ENCODE measurements at places on chromosomes 3 and 15.
A peak's percentile ranks its signal among the peaks of the same experiment; 100 is the strongest.

DNA sequence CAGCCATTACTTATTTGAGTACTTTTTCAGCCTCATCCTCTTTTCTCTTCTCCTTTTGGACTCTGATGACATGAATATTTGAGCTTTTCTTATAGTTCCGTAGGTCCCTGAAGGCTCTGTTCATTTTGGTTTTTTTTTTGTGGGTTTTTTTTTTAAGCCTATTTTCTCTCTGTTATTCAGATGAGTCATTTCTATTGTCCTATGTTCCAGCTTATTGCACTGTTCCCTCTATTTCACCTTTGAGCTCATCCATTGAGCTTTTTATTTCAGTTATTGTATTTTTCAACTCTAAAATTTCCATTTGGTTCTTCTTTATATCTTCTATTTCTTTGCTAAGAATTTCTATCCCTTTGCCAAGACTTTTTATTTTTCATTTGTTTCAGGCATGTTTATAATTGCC, 7.2 kb upstream of the MGLL start:
- DNase-seq = no peak

DNA sequence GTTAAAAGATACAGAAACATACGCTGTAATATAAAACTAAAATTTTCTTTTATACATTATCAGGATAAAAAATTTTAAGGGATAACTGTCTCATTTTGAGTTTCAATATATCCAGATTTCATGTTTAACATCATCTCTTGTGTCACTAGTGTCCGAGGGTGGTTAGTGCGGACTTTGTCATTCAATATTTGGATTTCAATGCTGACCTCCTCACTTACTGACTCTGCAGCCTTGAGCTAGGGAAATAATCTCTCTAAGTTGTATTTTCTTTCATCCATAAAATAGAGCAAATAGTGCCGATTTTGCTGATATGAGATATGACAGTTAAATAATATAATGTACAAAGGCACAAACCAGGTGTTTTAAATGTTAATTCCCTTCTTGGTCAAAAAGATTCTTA, 203.2 kb downstream of the CPNE4 start:
- DNase-seq = no peak

DNA sequence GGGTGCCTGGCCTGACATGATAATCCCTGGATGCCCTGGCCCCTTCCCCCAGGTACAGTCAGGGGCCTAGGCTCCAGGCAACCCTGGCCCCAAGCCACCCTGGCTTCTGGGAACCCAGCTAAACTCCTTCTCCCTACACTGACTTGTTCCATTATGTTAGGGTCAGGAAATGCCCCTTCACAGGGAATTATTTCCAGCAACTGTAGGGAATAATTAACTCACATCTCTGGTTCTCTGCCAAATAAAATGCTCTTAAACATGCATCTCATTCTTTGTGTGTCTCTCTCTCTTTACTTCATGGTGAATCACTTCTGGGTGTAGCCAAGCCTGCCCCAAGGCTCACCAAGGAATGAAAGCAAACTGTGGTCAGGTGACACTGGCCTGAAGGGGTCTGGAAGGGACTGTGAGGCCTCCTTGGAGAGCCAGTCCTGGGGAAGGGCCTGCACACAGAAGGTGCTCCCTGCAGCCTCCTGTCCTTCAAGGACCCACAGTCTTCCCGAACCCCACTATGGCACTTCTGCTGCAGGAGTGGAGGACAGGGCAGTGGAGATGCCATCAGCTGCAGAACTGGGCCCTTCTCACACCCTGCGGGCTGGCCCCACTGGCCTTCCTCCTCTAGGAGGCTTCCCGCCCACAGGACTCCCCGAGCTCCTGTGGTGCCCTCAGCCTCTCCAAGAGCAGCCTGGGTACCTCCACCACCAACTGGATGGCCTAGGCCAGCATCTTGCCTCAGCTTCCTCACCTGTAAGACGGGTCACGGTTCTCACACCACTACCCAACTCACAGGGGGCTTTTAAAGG, 17.6 kb downstream of the TKT start:
- DNase-seq = peak; percentile 83

DNA sequence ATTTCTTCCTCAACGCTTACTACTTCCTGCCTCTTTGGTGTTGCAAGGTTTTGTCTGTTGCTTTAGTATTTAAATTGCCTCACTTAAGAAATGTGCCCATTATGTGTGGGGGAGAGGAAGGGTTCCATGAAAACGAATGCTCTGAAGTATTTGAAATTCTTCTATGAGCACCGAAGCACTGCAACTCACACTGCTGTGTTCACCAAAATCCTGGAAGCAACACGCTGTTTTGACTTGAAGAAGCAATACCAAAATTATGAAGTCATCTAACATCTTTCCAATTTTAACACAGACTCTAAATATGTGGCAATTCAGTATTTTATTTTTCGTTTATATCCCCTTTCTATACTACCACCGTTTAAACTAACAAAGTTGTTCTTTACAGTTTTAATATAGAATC, 101.5 kb downstream of the RBMS3 start:
- no peak for DNase-seq

- DNase-seq = no peak
Observed at GRCh38 chr3:119924111-119925094, 142.5 kb downstream of the NR1I2 start.

GRCh38 chr3:99774467-99774866, 43.2 kb upstream of the CMSS1 start:
- no peak for DNase-seq

DNA sequence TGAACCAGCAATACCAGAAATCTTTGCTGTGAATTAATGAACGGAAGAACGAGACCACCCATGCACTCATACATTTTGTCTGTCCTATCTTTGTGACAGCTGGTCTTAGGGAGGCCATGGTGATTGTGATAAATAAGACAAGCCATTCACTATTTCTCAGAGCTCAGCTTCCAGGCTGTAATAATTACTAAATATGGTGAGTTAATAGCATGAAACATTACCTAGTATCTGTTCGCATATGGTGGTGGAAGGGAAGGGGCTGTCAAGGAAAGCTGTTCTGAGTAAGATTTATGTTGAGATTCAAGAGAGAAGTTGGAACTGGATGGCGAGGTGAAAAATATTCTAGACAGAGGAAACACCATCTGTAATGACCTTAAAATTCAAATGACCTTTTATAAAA, 719.0 kb upstream of the ZNF385D start:
- DNase-seq = no peak

- DNase-seq = no peak
Observed at GRCh38 chr15:76939715-76940114, 8.2 kb downstream of the RCN2 start.

DNA sequence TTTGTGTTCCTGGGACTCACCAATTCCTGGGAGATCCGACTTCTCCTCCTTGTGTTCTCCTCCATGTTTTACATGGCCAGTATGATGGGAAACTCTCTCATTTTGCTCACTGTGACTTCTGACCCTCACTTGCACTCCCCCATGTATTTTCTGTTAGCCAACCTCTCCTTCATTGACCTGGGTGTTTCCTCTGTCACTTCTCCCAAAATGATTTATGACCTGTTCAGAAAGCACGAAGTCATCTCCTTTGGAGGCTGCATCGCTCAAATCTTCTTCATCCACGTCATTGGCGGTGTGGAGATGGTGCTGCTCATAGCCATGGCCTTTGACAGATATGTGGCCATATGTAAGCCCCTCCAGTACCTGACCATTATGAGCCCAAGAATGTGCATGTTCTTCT, 16.8 kb downstream of the OR4F15 start:
- no peak for DNase-seq

DNA sequence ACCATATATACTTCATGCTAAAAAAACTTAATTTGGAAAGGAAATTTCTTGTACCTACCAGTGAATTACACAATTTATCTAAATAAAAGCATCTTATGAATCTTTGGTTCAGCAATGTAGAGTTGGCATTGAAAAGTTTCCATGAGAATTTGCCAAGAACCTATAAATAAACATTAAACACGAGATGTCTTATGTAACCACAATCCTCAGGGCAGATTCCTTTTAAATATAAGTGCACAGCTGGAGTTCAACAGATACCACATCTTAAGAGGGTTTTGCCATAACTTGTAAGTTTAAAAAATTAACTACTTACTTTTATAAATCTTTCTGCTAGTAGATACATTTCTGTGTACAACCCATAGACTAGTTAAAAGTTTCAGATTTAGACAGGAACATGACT, 499.3 kb upstream of the ARRDC4 start:
- DNase-seq = no peak

DNA sequence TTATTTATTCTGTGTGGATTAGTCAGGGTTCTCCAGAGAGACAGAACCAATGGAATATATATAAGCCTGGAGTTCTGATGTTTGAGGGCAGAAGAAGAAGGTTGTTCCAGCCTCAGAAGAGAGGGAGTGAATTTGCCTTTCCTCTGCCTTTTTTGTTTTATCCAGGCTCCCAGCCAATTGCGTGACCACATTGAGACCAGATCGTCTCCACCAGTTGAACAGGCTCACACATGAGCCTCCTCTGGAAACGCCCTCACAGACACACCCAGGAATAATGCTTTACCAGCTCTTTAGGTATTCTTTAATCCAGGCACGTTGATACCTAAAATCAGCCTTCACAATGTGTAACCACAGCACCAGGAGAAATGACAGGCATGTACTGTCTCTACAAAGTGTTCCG, 923.1 kb downstream of the TBL1XR1 start:
- DNase-seq = no peak

DNA sequence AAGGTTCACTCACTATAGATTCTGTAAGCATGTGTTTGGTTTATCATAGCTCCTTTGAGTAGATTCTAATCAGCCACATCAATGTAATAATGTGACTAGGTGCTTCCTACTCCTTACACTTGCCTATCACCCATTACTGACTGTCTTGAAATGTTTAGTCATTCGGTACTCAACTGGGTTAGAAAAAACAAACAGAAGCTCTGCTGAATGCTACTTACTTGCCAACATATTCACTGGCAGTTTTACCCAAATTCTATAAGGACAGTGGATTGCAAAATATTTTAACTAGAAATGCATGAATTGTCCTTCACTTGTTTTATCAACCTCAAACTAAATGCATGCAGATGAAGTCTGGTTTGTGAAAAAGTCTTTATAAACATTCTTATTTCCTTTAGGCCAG, 352.1 kb upstream of the ALCAM start:
- no peak for DNase-seq

DNA sequence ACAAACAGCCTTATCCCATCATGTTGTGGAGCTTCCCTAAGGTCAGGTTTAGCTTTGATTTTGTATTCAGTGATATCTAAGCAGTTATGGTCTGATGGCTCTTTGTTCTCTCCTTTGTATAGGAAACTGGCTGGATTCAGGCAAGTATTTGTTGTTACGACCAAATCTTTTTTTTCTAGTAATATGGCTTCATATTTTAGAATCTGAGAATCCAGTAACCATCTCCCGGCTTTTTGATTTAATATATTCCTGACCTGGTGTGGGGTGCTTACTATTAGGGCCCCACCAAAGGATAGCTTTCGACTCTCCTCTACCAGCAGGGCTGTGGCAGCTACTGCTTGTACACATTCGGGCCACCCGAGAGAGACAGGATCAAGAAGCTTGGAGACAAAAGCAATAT, 23.0 kb downstream of the ARL8B start:
- no peak for DNase-seq

DNA sequence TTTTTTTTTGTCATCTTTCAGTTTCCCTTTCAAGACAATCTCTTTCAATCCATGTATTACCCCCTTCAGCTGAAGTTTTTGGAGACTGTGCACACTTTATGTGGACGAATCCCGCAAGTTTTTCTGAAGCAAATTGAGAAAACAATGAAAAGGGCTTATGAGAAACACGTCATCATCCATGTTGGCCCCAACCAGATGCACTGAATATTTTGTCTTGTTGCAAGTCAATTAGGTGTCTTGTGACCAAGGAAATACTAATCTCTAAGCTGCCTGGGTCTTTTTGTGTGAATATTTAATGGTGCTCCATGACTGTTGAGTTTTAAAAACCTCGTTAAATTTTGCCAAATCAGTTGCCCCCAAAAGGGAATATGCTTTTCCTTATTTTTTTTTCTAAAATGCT, 21.7 kb upstream of the PPP4R2 start:
- DNase-seq = no peak

- DNase-seq = no peak
Observed at GRCh38 chr3:70882104-70882503, 569.7 kb upstream of the MDFIC2 start.

- DNase-seq = no peak
Observed at GRCh38 chr3:105880681-105881290, 12.0 kb upstream of the CBLB start.

DNA sequence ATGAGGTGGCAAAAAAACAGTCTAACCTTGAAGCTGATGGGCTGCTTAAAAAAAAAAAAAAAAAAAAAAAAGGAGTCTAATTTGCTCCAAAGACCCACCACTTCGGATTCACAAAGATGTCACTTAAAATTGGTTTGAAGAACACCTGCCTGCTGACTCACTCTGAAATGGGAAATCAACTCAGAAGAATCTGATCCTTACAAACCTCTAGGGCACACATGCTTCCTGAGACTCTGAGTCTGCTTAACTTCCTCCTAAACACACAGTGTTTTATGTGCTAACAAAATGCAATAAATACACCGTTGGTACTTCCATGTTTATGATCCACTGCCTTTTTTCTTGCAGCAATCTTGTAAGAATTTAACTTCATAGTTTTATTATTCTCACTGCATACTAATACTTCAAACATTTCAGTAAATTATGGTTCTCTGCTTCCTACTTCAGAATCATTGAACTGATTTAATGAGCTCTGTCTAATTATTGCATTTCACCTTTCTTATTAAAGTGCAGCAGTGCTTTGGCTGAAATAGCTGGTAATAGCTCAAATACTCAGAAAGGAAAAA, 73.0 kb upstream of the FRMD4B start:
- no peak for DNase-seq

GRCh38 chr15:87123676-87124382, 1044.2 kb downstream of the AGBL1 start:
- DNase-seq = no peak

DNA sequence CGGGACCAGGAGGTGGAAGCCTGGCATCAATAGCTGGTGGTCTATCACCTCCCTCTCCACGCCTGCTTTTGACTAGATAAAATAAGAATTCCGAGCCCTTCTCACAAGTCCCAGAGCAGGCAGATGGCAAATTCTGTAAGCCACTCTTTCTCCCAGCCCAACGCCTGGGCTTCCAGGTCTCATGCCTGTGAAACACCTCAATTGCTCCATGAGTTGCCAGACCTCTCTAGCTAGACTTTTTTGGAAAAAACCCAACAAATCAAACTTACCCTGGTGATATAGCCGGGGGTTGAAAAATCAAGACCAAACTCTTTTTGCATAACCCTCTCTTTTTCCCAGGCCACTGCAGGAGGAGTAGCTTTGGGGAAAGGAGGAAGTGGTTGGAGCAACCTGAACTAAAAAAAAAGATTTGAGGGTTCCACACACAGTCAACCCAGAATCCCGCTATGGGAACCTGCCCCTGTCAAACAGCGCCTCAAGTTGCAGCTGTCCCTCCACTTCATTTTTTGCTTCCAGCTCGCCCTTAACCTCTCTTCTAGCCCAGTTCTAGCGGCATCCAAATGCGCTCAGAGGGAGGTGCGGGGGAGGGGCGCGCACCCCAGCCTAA, 7.0 kb downstream of the BHLHE40 start:
- DNase-seq = peak; percentile 44

Measured in thyroid gland (tissue), 4 donors.